ENCODE measurements at places on chromosomes 5 and 9.

DNA sequence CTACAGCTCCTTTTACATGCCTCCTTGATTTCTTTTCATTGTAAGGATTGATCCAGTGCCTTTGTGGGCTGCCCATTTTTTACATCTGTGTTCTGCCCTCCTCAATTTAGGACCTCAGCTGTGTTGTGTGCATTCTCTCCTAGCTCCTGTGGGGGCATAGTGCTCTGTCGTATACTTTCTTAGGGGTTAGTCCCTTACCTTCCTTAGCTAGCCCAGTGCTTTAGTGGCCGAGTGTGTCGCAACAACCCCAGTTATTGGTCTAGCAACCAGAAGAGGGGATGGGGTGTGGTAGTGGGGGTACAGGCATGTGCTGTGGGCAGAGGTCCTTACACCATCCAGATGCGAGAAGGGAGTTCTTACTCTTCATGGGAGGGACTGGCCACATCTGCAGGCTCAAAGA is 12.1 kb downstream of the MTRR start:
- no peak for DNase-seq

GRCh38 chr9:77038281-77039036 is 19.0 kb downstream of the FOXB2 start:
- no peak for DNase-seq

DNA sequence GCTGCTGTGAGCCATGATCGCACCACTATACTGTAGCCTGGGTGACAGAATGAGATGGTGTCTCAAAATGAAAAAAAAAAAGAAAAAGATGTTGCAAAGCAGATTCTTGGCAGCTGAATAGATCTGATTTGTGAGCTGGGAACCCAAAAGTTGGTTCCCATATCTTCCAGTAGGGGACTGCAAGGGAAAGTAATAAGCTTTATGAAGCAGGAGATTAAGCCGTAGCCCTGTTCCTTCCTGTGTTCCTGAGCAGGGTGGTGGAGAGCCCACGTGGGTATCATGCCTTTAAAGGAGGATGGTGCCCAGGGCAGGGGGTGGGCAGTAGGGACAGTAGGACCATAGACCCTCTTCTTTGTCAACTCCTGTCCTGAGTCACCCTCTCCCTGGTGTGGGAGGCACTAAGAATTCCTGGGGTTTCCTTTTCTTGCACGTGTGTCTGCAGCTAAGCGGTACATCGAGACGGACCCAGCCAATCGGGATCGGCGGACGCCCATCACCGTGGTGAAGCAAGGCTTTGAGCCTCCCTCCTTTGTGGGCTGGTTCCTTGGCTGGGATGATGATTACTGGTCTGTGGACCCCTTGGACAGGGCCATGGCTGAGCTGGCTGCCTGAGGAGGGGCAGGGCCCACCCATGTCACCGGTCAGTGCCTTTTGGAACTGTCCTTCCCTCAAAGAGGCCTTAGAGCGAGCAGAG is 37.9 kb downstream of the STOM start:
- DNase-seq = no peak

DNA sequence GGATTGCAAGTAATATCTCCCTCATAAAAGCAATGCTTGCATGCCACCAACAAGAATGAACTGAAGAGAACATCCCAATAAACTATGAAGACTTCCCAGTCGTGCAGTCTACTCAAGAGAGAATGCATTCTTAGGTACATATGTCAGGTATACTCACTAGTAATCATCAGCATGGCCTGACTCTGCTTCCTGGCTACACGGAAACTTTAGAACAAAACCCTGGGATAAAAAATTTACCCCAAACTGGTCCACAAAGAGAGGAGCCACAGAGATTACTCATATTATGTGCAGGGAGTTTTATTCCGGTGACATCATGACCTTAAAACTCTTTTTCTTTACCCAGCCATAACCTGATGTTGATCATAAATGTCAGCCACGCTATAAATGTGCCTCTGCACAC is 57.5 kb upstream of the PAPPA start:
- DNase-seq = no peak

- no peak for DNase-seq
Observed at GRCh38 chr9:98380065-98380681, 124.7 kb upstream of the TBC1D2 start.

DNA sequence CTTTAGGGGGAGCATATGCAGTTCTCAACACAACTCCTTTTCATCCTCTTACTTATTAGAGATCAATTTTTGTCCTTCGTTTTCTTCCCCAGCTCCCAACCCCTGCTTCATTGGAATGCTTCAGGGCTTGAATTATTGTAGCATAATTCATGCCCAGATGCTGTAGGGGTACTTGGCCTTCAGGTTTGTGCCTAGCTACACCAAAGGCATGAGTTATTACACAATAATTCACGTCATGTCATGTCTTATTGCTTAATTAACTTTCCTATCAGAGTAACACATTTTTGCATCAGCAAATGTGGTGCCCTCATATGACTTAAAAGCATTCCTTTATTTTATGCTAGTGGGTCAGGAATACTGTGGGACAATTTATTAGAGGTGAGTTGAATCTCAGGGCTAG is 507.2 kb downstream of the NFIB start:
- no peak for DNase-seq

DNA sequence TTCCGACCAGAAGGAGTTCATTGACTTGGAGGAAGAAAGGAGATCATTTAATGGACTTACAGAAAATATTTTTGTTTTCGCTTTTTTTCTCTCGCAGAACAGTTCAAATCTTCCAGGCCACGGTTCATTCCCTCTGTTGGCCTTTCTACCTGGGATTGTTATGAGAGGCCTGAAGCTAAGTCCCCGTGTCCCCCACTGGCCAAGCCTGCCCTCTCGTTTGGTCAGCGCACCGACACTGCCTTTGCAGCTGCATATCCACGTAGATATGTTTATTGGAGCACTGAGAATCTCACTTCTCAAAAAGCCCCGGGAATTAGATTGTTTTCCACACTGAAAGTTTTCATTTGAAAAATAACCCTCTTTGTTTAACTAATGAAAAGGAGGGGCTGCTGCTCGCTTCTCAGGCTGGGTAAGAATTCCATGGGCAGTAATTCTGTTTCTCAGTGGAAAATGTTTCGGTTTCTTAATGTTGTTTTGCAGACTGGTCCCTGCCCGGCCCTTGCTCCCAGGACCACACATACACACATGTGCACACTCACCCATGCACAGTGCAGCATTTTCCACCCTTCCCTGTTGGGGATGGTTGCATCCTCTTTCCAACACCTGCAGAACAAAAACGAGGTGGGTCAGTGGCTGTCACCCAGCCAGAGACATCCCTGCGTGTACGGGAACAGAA is 655.7 kb downstream of the BNC2 start:
- DNase-seq = no peak

DNA sequence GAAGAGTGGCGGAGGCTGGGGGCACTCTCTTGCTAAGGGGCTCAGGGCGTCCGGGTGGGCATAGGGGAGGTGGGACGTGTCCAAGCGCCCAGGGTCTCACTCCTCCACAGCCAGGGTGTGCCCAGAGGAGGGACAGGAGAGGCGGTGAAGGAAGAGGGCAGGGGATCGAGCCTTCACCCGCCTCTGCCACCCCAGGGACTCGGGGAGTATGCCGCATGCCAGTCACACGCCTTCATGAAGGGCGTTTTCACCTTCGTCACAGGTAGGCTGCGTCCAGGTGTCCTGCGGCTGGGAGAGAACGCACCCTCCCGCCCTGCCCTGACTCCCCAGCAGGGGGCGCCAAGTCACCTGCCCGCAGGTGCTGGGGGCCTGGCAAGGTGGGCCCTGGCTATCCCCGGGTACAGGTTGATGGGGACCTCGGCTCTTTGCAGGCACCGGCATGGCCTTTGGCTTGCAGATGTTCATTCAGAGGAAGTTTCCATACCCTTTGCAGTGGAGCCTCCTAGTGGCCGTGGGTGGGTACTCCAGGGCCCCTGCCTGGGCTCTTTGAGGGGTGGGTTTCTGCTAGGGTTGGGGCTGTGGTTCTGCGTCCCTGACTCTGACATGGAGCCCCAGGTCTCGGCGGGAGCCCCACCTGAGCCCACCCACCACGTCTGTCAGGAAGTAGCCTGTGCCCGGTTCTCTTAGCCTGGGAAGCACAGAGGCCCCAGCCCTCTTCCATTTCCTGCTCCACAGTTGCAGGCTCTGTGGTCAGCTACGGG is 552 bp downstream of the TMEM141 start:
- no peak for DNase-seq

GRCh38 chr5:1304033-1304432 is 9.2 kb upstream of the TERT start:
- no peak for DNase-seq
